ENCODE measurements at places on chromosomes 6 and 20.

GRCh38 chr6:144582939-144583613 lies 297.9 kb downstream of the UTRN start:
- no peak for DNase-seq

DNA sequence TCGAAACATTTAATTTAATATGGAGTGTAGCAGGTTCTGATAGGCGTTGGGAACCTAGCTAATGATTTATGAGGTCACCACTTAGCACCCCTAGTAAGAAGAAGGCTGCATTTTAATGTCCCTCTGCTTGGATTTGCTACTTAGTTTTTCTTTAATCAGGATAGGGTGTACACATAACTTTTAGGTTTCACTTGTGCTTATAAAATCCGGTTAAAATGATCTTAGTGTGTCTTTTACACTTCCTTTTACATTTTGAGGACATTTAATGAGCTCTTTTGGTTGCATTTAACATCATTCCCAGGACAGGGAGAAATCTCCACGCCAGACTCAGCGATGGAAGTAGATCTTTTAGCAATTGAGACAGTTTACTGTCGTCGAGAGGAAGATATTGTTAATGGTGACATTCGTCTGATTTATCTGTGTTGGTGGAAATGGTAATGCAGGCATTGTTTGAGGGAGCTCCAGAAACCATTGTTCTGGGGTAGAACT lies 5.6 kb downstream of the TFAP2A start:
- DNase-seq: peak; percentile 66

DNA sequence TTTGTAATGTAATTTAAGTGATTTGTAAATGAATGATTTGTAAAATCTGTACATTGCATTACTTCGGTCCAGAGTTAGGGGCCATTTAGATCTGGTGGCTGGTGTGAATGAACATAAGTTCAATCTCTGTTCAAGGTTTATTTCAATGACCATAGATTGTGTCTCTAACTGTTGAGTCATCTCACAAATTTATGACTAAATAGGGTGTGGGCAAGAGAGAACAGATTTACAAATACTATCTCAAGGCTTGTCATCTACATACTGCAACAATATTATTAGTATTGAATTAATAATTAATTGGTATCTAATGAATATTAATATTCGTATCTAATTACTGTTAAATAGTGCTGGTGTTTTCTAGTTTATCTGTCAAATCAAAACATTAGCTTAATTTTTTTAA lies 115.3 kb upstream of the EDN1 start:
- DNase-seq: no peak

- no peak for DNase-seq
These were observed 90.1 kb downstream of the FOXO3 start for GRCh38 chr6:108650781-108651180.

GRCh38 chr6:149940672-149940982 lies 1.2 kb upstream of the ULBP2 start:
- DNase-seq: no peak

GRCh38 chr6:129485746-129486145 lies 224.2 kb downstream of the ARHGAP18 start:
- no peak for DNase-seq

GRCh38 chr6:26017632-26017966 lies 55.0 kb downstream of the TRIM38 start:
- DNase-seq: no peak

DNA sequence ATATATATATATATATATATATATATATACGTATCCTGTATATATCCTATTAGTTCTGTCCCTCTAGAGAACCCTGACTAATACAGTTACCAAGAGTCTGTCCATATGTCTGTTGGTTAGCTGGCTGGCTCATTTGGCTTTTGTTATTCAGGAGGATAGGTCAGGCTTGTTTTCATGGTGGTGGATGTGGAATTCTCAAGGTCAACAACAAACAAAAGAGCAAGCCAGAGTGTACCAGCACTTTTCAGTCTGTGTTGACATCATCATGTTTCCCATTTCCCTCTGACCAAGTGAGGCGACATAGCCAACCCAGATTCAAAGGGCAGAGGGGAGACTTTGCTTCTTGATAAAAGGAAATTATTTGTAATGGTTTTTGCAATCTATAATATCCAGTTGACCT lies 88.5 kb upstream of the PTCHD4 start:
- no peak for DNase-seq

- DNase-seq: no peak
These were observed 41.8 kb downstream of the CYP24A1 start for GRCh38 chr20:54131675-54132611.

DNA sequence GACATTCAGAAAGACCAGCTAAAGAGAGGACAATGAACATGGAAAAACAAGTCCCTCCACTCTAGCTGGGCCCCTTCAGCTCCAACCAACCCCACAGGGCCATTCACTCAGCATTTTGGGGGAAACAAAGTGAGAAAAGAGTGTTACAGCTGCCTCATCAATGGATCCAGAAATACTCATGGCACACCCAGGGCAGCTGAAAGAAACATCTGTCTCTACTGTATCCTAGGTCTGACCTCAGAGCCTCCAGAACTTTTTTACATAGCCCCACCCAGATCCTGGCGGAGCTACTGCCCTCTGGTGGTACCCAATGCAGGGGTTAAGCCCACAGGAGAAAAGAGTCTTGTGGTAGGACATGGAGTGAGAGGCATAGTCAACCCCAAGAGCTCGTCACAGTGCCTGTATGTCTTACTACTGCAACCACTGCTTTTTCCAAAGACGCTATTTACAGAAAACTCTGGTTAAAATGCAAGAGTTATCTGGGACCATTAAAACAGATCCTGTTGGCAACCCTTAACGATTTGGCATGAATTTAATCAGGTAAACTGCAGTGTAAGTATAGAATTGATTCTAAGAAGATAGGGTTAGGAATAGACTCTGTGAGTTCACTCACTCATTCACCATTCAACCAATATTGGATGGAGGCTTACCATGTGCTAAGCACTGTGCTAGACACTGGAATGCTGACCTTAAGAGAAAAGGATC lies 37.4 kb upstream of the FAM83C start:
- peak; percentile 22 for DNase-seq

DNA sequence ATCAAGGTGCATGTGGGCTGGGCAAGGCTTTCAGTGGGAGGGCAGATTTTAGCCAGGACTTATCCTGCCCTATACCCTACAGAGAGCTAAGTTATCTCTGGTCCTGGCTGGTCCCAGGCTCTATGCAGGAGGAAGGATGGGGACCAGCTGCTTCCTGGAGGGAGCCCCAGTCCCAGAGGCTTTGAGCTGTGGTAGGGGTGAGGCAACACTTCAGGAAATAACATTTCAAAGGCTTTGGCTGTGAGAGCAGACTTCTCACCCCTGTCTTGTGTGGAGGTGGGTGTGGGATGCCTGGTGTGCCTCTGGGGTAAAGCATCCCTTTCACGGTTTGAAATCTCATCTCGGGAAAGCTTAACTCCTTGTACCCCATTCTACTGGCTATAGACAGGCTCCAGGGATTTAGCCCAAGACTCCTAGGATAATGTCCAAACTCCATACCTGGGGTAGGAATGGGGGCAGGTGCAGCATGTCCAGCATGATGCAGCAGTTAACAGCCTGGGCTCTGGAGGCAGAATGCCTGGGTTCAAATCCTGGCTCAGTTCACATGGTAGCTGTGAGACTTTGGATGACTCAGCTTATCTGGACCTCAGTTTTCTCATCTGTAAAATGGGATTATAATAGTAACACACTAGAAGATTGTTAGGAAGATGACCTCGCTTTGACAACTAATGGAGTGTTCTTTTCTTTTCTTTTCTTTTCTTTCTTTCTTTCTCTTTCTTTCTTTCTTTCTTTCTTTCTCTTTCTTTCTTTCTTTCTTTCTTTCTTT lies 27.5 kb upstream of the SIRPA start:
- DNase-seq: no peak

GRCh38 chr6:133683308-133683580 lies 205.7 kb upstream of the TCF21 start:
- no peak for DNase-seq

DNA sequence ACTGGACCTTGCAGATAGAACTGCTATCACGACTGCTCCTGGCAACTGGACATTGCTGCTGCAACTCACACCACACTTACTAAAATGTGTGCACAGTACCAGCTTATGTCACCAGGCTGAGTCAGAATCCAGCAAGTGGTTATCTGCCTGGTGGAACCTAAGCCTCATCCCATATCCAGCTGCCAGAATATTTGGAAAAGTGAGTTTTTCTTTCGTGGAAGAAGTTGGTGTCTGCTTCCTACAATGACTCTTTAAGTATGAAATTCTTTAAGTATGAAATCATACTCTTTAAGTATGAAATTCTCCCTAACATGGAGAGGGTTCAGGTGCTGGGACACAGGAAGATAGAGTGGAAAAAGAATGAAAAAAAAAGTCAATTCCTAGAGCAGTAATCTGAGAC lies 16.4 kb upstream of the POLR1H start:
- DNase-seq: no peak

DNA sequence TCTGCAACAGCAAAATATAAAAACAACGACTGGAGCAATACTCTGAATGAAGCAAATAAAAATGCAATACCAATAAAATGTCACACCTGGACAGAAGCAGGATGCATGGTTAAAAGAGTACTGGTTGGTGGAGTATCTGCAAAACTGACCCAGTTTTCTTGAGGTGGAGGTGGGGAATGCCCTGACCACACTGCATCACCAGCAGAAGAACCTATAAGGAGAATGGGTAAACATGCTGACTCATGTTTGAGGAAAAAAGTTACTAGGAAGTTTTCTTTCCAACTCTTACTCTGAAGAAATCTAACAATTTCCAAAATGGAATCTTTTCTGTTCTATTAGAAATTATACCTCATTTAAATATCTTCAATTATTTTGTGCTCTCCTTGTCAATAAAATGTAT lies 43.6 kb downstream of the REPS1 start:
- no peak for DNase-seq

DNA sequence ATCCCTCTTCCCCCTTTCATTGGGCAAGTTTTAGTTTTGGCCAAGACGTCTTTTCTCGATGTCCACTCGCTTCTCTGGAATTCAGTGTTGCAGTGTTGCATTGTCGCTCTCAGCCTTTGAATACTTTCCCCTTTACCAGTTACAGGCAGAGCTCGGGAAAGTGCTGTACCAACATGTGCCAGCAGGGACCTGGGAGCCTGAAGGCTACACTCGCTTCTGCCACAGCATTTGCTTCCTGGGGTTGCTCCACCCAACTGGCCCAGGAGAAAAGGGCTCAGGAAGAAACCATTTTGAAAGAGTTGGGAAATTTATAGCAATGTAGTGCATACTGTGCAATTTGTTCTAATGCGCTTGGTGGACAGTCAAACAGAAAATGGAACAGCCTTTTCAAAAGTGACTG lies 78.6 kb downstream of the LINC00237 start:
- DNase-seq: peak; percentile 2

GRCh38 chr20:38108438-38108985 lies 56.6 kb downstream of the TGM2 start:
- no peak for DNase-seq

GRCh38 chr20:4563031-4563430 lies 158.7 kb upstream of the PRND start:
- DNase-seq: no peak

DNA sequence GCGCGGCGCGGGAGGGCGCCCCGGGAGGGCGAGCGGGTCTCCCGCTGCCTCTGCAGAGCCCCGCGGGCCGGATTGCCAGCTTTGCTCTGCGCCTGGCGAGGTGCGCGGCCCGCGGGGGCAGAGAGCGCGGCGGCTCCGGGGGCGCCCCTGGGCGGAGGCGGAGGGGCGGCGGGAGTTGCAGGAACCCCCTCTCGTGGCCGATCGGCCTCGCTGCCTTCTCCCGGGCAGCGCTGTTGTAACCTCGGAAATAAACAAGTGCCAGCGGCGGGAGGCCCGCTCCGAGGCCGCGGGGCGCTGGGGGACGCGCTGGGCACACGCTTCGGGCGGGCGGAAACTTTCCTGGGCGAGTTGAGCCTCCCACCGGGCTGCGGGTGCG lies 1.2 kb downstream of the CDH4 start:
- DNase-seq: no peak

- DNase-seq: peak; percentile 75
These were observed 42.8 kb upstream of the GLP1R start for GRCh38 chr6:39005774-39006173.

DNA sequence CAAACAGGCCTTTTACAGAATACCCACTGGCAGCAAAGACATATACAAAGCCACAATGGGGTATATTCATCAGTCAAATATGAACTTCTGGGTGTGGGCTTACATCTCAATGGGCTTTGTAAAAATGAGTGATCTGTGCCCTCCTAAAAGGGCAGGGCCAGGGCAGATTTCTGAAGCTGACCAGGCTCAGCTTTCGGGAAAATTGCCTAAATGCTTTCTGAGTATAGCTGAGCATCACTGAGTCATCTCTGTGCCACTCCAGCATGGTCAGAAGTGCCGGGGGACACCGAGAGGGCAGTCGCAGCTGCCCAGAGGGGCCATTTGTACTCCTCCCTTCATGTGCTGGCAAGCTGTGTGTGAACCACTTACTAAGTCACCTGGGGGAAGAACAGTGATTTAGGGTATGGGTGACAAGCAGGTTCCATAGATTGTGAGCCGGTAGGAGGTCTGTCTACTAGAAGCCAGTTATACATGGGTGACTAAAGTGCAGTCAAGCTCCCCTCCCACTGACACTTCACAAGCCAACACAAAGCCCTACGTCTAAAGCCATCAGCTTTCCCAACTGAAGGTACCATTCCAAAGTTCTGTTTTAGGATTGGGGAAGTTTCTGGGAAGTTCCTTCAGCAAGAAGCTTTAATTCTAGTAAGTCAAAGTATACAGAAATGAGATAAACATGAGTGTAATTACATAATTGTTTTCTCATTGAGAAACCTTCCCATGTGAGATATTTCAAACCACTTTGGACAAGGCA lies 147.6 kb upstream of the TAB2 start:
- DNase-seq: no peak

DNA sequence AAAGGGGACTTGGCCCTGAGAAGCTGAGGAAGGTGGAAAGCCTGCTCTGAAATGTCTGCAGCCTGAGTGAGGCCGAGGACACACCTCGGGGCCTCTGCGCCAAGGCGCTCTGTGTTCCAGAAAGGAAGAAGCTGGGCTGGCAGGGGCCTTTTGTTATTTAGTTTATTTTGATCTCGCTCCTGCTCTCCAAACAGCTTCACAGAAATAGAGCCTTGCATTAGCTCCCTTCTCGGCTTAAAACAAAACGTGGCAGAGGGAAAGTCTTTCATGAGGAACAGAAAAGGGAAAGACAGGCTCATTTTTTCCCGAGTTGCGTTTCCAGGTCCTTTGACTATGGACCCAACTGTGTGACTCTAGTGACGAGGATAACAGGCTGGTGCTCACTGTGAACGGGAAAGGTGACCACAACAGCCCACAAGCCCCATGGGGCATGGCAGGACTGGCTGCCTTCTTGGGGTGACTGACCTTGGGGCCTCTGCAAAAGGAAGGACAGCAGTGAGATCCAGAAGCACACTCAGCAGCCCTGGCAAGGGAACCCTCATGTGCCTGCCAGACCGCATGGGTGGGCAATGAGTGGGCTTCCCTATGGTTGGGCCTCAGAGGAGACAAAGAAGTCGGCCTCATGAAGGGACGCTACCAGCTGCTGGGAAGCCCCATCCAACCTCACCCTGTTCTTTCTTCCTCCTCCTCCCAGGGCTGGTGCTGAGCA lies 18.7 kb downstream of the LEMD2 start:
- DNase-seq: no peak

DNA sequence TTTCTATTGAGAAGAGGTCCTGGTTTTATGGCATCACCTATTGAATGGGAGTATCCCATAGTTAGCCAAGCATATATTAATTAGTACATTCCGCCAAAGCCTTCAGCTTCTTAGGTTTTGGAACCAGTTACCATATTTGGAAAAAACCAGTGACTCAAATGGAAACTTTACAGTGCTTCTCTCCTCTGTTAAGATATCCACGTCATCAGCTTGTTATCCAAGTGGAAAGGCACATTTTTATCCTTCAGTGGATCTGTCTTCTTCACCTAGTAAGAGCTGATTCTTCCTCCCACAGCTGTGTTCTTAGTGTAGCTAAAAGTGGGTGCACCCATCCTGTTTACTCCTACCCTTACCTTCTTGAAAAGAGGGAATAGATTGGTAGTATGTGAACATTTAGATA lies 34.5 kb downstream of the TPD52L1 start:
- DNase-seq: no peak
